Esophagus squamous epithelium (tissue), 5 donors: ENCODE measurements at places on chromosomes 7 and 10.

GRCh38 chr7:131692131-131692960, 135.9 kb upstream of the PODXL start:
- no peak for DNase-seq

DNA sequence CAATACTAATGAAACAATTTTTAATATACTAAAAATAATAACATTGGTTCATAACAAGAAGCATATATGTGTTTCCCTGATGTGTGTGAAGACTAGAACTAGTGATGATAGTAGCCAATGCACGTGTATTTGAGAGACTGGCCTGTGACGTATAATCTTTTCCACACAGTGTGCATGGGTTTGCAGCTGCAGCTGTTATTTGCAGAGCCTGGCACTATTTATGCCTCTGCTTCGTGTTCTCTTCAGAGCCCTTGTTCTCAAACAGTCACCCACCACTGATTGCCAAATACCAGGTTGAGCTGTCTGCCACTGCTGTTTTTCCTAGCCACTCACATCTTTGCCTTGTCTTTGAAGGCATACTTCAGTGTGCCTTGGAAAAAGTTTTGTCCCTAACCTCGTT, 531.7 kb downstream of the ETV1 start:
- no peak for DNase-seq

DNA sequence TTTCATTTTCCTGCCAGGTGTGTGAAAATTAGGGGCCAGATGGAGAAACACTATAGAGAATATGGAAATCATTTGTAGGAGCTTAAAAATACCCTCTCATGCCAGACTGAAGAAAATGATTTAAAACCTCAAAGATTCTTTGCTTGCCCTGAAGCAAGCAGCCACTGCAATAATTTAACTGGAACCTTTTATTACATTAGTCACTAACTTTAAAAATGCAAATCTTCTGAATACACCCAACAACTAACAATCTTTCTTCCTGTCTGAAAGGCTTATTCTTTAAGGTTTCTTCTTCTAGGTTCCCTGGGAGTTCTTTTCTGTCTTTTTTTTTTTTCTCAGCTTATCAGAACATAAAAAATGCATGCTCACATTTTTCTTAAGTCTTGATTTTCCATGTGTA, 238.5 kb upstream of the KMT2E start:
- no peak for DNase-seq

GRCh38 chr7:14045651-14046050, 56.2 kb upstream of the ETV1 start:
- DNase-seq, result no peak

GRCh38 chr7:96074871-96075270, 247.0 kb downstream of the SLC25A13 start:
- DNase-seq, result no peak

DNA sequence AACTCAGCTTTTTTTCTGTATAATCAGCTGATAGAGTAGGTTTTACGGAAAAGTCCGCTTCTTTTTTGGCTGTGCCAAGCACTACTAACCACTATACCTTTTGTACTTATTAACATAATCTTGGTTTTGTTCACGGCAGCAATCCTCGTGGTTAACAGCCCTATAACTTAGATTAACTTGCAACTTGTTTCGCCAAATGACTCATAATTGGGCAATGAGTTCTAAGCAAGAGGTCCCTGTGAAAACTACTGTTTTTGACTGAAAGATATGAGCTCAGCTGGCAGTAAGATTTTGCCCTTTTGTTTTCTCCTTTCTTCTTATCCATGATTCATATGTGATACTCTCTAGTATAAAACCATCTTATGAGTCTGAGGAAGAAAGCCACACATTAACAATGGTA, 345.0 kb upstream of the PCDH15 start:
- DNase-seq, result no peak

DNA sequence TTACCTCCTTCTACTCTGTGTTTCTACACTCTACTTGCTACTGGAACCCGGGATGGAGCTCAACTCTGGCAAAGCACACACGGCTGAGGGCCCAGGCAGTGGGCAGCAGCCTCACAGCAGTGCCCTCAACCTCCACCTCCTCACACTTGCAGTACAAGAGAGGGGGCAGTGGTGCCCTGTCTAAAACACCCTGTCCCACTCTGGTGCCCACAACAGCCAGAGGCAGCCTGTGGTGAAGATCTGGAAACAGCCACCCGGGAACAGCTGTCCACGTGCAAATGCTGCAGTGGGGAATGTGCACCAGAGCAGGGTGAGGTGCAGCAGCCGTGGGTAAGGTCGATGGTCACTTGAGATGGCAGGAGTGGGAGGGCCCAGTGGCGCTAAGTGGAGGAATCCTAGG, 13.7 kb downstream of the MAT1A start:
- DNase-seq, result no peak

DNA sequence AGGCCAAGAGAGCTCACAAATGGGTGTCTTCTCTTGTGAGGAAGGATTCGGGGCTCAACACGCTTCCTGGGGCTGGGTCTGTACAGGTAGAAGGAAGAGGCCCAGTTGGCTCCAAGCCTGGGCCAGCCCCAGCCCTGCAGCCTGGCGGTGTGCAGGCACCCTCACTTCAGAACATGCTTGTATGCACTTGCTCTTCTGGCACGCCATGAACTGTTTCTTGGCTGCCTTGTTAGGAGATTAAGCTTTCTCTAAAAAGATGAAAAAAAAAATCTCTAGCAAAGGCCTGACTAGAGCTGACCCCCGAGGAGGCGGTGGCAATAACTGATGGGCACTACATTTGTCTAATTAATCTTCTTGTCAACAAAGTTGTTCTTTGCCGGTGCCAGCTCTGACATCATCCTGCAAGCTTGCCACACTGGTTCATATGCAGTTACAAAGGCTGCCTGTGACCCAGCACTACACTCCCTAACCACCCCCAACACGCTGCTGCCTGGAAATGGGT, 94.7 kb downstream of the WDR11 start:
- DNase-seq, result no peak

DNA sequence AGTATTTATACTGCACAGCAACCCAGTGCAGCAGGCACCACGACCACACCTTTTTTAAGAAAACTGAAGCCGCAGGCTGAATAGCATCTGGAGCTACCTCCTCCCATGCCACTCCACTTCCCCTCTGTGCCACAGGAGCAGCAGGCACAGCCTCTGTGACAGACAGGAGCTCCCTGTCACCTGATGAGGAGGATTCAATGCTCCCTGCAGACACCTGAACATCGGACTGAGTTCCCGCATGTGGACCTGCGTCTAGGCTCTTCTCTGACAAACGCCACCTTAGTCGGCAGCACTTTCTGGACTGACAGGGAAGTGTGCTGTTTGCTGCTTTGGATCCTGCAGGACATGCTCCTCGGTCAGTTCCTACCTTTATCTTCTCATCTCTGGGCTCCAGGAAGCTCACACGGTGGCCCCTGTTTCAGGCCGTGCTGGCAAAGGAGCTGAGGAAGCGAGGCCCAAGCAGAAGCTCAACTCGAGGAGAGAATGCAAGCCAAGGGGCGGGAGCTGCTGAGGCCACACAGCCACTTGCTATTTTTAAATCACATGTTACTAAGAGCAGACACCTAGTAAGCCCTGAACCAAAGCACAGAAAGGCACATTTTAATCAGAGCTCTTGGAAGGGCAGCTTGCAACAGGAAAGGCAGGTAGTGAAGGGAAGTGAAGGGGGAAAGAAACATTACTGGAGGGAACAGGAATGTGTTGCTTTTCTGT, 56.6 kb downstream of the VOPP1 start:
- no peak for DNase-seq

- no peak for DNase-seq
Measured at GRCh38 chr7:34208878-34209621, 303.7 kb downstream of the BMPER start.

DNA sequence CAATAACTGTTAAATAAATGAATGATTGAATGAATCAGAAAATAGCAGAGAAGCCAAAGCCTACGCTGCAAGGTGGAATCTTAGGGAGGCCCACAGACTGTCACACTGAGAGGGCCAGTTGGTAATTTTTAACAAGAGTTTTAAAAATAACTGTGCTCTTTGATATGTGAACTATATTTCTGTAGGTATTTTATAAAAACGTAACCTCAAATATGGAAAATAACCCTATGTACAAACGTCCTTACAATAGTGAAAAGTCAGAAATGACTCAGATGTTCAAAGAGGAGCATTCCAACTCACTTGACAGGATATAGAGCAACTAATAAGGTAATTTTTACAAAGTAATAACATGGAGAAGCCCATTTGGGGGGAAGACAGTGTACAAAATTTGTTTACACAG, 18.9 kb upstream of the TMEM273 start:
- no peak for DNase-seq

- DNase-seq, result no peak
Measured at GRCh38 chr7:714251-714671, 12.2 kb upstream of the DNAAF5 start.

DNA sequence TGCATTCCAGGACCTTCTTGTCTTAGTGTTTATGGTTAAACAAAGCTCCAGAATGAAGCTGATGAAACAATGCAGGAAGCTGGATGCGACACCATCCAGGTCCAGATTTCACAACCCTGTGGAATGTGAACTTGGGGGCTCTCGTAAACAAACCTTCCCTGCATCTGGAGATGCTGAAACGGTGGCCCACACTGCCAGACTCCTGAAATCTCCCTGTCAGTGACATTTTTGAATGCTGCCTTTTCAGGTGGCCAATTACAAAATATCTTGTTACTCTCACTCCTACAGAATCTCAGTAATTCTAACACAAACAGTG, 18.8 kb downstream of the VIPR2 start:
- no peak for DNase-seq

DNA sequence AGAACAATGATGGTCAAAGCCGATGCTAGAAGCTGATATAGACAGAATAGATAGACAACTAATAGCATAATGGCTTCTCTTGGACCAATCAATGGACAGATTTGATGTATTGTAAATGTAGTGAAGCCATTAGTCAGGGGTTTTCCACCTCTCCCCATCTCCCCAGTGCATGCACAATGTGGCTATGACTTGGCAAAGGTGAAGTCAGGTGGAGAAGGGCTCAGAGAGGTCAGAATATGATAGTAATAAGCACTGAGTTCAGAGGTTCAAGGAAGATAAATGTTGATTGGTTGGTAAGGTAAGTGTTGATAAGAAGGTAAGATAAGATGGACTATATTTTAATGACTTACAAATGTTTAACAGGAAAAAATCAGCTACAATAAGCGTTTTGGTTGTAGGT, 28.5 kb downstream of the BLNK start:
- DNase-seq, result no peak

GRCh38 chr7:157263156-157263555, 73.6 kb upstream of the DNAJB6 start:
- DNase-seq, result no peak

GRCh38 chr10:130010653-130011052, 46.6 kb upstream of the EBF3 start:
- no peak for DNase-seq

DNA sequence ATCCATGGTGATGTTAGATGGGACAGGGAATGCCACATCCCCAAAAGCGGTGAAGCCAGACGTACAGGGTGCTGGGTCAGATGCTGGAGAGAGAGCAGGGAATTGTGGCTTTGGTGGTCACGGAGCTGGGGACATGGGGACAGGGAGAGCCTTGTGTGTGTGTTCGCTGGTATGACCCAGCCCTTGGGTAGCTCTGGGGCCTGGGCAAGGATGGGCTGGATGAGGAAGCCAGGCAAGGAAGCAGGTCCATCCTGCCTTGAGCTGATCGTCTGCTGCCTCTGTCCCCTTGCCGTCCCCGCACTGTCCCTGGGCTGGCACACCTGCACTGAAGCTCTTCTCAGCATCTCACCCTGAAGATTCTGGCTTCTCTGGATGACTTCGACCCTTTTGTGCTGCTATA, 15.4 kb upstream of the CLDN4 start:
- DNase-seq, result no peak

DNA sequence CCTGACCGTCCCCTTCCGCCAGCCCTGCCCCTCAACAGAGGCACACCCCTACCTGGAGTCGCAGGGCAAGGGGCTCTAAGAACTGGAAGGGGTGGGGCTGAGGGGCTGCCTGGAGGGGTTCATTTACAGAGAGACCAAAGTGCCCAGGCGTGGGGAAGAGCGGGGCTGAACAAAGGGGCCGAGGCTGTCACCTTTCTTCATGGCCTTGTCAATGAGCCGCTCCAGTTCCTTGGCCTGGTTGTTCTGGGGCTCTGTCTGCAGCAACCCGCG, 2.3 kb upstream of the CLDN15 start:
- DNase-seq, result no peak

GRCh38 chr10:8520382-8520781, 465.9 kb downstream of the GATA3 start:
- no peak for DNase-seq

- no peak for DNase-seq
Measured at GRCh38 chr7:139361523-139361922, 1.8 kb downstream of the LUC7L2 start.

GRCh38 chr7:108057951-108058481, 55.1 kb upstream of the LAMB1 start:
- DNase-seq, result no peak

GRCh38 chr10:54125098-54125747, 675.8 kb downstream of the PCDH15 start:
- DNase-seq, result no peak

- no peak for DNase-seq
Measured at GRCh38 chr7:151608031-151608551, 88.4 kb upstream of the RHEB start.

DNA sequence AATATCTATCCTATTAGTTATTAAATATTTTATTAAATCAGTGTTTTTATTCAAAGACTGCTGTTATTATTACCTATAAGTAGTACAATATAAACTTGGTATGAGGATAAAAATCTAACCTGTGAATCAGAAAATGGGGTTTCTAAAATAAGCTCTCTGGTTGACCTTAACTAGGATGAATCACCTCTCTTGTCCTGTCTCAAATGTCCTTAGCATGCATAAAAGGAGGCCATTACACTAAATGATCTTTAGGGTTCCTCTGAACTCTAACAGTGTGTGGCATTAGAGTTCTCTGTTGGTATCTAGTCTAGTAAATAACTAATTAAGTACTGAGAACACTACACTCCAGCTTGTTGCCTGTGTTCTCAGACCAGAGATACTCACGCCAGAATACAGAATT, 143.1 kb upstream of the LRRTM3 start:
- DNase-seq, result no peak

DNA sequence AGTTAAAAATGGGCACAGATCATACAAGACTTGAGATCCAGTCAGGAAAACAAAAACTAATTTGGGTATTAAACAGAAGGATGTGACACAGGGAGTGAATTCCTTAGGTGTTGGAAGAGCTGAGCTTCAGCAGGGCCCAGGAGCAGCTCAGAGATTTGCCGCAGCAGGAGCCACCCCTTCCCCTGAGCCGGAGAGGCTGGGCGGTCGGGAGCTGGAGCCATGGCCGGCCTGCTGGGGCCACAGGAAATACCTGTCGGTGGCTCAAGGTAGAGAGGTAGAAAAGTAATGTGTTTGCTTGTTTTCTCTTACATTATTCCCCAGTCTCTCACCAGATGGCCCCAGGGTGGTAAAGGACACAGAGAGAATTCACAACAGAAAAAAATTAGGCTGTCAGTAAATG, 52.2 kb downstream of the DYNC2I1 start:
- DNase-seq, result no peak
